Body of pancreas (tissue), 4 donors: ENCODE measurements at places on chromosomes 5 and 9. TPM values are rescaled to one million over a fixed set of nuclear protein-coding genes. Genes with fewer than 3 reads are reported as not detected.
A peak's percentile ranks its signal among the peaks of the same experiment; 100 is the strongest.

GRCh38 chr5:95667061-95667618 lies 15.7 kb downstream of the SPATA9 start:
- peak overlapping the region; percentile 52 for H3K27ac ChIP-seq
- peaks cover 17% of the 10 kb centered on the region for H3K4me1 ChIP-seq
- peak; percentile 39 for DNase-seq
- H3K4me3 ChIP-seq = no peak overlapping the region

DNA sequence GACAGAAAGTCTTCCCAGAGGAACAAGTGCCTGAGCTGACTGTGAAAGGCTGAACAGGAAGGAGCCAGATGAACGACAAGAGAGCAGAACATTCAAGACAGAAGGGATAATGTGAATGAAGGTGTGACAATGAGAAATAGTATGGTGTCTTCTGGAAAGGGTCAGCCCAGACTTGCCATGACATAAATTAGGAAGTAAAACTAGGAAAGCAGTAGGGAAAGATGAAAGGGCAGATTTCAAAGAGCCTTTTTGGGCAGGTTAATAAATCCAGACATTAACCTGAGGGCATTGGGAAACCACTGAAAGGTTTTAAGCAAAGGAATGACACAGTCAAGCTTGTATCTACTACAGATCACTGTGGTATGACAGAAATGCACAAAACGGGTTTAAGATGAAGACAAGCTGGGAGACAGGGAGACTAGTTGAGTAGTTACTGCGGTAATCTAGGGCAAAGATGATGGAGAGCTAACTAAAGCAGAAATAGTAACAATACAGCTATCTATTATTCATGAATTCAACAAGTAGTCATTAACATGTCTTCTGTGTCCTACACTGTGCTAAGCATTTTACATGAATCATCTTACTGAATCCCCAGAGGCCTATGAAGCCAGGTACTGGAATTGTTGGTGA lies 580.9 kb upstream of the WWC1 start:
- H3K4me1 ChIP-seq = no peaks in the 10 kb centered on the region
- no peaks in the 10 kb centered on the region for H3K36me3 ChIP-seq
- H3K27ac ChIP-seq = no peak overlapping the region

DNA sequence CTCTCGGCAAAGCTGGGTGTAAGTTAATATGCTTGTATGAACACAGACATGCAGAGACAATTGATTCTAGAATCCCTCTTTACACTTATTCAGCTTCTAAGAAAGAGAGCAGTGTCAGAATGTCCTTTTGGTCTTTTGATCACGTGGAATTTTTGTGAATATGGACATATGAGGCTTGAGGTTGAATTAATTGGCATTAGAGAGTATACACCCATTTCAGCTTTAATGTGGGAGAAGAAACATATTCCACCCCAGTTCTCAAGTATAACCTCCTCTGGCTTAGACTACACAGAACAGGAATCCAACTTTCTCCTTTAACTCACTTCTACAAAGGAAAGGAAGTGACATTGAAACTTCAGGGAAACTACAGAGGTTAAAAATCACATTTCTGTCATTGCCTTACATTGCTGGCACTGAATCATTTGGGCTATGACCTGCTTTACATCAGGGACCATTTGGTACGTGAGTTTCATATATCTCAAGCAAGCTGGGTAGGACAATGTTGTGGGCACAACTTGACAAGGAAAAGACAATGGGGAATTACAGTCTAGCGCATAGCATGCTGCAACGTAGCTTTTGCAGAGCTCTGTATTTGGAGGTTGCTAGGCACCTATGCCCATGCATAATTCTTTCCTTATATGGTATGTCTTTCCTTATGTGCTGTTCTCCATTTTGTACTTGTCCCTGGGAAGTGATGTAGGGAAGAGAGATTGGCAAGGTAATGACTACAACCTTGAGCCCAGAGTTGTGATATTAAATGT lies 19.5 kb downstream of the DAB2 start:
- H3K36me3 ChIP-seq = no peaks in the 10 kb centered on the region
- H3K27me3 ChIP-seq = no peaks in the 10 kb centered on the region
- H3K4me3 ChIP-seq = no peak overlapping the region
- H3K4me1 ChIP-seq = peaks cover 10% of the 10 kb centered on the region

- H3K4me1 ChIP-seq = no peaks in the 10 kb centered on the region
- no peak overlapping the region for H3K4me3 ChIP-seq
- DNase-seq = no peak
These were observed 68.2 kb downstream of the PHF2 start for GRCh38 chr9:93644397-93645088.

DNA sequence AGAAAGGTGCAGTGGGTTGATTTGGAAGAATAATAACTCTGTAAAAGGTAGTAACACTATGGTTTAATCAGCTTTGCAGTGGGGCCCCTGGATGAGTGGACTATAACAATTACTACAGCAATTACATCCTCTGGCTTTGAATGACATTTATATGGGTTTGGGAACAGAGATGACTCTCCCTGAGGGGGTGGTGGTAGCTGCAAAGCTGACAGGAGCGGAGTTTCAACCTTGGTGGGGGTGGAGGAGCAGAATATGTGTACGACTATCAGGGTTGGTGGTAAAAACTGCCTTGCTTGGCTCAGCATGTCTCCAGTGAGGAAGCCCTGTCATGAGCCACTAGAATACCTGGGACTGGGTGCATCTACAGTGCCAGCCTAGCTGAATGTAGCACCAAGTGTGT lies 28.3 kb upstream of the NR3C1 start:
- no peak overlapping the region for H3K27ac ChIP-seq
- H3K4me1 ChIP-seq = no peaks in the 10 kb centered on the region
- H3K27me3 ChIP-seq = no peaks in the 10 kb centered on the region
- H3K4me3 ChIP-seq = no peak overlapping the region

DNA sequence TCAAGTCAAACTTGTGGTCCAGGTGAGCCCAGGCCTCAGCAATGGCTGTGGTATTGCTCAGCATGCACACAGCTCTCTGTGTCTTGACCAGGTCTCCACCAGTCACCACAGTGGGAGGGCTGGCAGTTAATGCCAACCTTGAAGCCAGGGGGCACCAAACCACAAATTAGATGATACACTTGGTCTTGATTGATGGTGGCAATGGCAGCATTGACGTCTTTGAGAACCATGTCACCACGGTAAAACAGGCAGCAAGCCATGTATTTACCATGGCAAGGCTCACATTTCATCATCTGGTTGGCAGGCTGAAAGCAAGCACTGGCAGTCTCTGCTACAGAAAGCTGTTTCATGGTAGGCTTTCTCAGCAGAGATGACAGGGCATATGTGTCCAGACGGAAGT lies 40.0 kb downstream of the NIM1K start:
- no peak overlapping the region for H3K4me3 ChIP-seq
- H3K27ac ChIP-seq = no peak overlapping the region
- peaks cover 7% of the 10 kb centered on the region for H3K4me1 ChIP-seq
- peak; percentile 62 for DNase-seq

DNA sequence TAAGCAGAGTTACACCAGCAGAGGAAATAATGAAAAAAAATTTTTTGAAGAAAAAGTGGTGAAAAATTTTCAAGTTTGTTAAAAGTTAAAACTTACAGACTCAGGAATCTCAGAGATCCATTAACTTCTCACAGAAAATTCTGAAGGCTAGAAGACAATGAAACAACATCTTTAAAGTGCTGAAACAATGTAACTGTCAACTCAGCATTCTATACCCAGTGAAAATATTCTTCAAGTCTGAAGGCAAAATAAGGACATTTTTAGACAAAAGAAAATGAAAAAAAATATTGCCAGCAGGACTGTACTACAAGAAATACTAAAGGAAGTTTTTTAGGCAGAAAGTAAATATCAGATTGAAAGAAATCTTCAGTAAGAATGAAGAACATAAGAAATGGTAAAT lies 36.7 kb upstream of the RGMB start:
- H3K27ac ChIP-seq = no peak overlapping the region
- no peak overlapping the region for H3K4me3 ChIP-seq
- no peak for DNase-seq
- H3K27me3 ChIP-seq = no peaks in the 10 kb centered on the region
- no peaks in the 10 kb centered on the region for H3K36me3 ChIP-seq

GRCh38 chr5:134146651-134147518 lies 29.9 kb downstream of the SKP1 start:
- H3K27ac ChIP-seq = no peak overlapping the region
- DNase-seq = no peak
- H3K4me1 ChIP-seq = peaks cover 30% of the 10 kb centered on the region

DNA sequence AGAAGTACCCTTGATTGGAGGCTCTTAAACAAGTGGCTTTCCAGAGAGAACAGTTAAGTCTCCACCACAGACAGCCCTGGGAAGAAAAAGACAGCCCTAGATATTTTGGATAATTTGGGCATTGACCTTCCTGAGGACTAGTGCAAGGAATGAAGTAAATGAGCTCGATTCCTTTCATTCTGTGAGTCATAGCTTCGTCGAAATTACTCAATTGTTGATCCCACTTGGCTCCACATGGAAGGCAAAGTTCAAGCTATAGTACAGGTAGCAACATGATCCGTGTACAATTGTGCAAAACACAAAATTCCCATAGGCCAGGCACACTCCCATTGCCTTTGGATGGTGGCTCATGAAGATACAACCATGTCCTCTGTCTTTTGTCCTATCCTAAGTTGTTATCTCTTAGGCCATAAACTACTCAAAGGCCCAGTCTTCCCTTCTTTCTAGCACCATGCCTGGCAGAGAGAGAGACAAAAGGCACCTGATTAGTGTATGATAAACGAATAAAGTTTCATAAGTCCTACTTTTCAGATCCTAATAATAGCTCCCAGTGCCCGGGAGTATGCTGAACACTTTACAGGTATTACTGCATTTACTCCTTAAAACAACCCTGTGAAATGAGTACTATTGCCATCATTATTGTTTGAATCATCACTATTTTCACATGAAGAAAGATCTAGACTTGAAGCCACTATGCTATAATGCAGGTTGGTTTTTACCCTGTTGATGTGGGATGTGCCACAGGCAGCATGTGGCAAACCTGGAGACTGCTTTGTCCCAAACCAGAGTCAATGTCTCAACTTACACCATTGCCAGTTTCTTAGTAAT lies 116.7 kb upstream of the RANBP3L start:
- no peaks in the 10 kb centered on the region for H3K36me3 ChIP-seq
- H3K27me3 ChIP-seq = no peaks in the 10 kb centered on the region
- no peak overlapping the region for H3K4me3 ChIP-seq

DNA sequence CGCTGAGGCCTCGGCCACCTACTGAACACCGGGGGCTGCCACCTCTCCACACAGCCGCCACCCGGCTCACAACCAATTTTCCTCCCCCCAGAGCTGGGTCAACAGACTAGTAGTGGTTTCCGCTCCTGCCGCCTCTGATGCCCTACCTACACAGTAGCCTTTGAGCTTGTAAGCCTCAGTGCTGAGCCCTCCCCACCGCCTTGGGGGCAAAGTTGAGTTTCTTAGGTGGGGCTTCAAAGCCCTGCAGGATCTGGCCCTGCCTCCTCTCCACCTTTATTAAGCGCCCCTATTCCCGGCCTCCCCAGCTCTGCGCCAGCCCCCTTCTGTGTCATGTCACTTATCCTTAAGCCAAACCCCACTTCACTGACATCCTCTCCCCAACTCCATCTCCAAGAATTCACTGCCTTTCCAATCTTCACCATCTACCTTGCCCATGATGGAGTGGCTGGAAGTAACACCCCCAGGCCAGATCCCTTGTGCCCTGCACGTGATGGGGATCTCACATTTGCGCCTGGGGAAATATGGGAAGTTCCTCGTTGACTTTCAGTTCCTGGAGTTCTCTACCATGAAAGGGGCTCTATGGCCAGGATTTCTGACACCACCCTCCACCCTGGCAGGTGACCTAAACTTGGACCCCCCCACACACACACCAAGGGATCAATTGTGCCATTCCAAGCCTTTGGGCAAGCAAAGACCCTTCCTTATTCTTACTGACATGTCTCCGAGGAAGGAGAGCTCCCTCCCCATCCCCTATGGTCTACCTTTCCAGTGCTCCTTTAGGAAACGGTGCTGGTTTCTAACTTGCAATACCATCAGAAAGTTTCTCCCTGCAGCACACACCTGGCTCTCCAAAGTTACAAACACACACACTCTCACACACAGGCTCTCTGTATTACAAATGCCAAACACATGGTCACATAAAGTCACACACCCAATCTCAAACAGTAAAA lies 2.7 kb upstream of the CNTFR start:
- H3K36me3 ChIP-seq = no peaks in the 10 kb centered on the region
- H3K4me3 ChIP-seq = no peak overlapping the region
- H3K27me3 ChIP-seq = peaks cover 3% of the 10 kb centered on the region
- no peak for DNase-seq

DNA sequence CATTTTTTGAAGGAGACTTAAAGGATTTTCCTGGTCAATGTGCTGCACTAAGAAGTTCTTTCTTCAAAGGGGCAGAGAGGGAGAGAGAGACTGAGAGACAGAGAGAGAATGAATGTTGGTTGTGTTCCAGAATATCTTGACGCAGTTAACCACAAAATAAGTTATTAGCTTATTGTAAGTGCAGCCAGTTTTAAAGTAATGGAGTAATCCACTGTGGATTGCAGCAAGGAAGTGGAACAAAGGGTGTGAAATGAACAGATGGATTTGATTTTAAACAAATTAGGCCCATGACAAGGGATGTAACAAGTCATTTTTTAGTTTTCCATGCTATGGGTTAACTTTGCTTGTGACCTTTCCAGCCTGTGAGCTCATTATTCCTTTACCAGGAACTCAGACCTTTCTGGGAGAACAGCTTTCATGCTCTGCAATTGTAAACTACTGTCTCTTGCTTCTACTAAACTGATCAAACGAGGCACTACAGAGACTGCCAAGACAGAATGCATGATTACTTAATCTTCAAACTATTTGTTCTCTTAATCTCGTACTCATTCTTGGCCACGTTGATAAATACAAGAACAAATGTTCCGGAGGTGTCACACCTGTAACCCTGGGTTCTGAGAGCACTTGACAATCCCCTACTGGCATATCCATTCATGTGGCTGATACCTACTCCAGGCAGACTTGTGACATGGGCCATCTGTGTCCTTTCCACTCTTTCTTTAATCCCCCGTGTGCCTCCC lies 131.1 kb downstream of the TLE1 start:
- H3K27me3 ChIP-seq = no peaks in the 10 kb centered on the region
- H3K4me1 ChIP-seq = peaks cover 44% of the 10 kb centered on the region
- H3K36me3 ChIP-seq = no peaks in the 10 kb centered on the region
- peak overlapping the region; percentile 84 for H3K27ac ChIP-seq
- DNase-seq = peak; percentile 46

- H3K36me3 ChIP-seq = no peaks in the 10 kb centered on the region
- H3K27me3 ChIP-seq = no peaks in the 10 kb centered on the region
- no peak overlapping the region for H3K4me3 ChIP-seq
- no peaks in the 10 kb centered on the region for H3K4me1 ChIP-seq
- no peak overlapping the region for H3K27ac ChIP-seq
- no peak for DNase-seq
These were observed 394.0 kb downstream of the CETN3 start for GRCh38 chr5:90015584-90016018.

DMRT2 gene
- total RNA-seq = not detected

LCN10 gene
- 0.78 TPM for total RNA-seq

SPINK5 gene
- 1.6 TPM for total RNA-seq

FOXD4L4 gene
- not detected for total RNA-seq

MORN5 gene
- not detected for total RNA-seq

TNFSF8 gene
- total RNA-seq = 1.0 TPM

GPX8 gene
- 0.99 TPM for total RNA-seq
